OCI-LY7 (cell line): ENCODE measurements at places on chromosomes 3 and 15. TPM values are rescaled to one million over a fixed set of nuclear protein-coding genes. Genes with fewer than 3 reads are reported as not detected.

Gene MYL3
- not detected in 2 replicates for total RNA-seq

Gene LDHAL6B
- total RNA-seq: not detected in 2 replicates

Gene SLC27A2
- not detected in 2 replicates for total RNA-seq

Gene GOLGA6L7
- total RNA-seq: not detected in 2 replicates

Gene LYZL4
- not detected in 2 replicates for total RNA-seq

Gene CTXN2
- total RNA-seq: 0.34 and 0.35 TPM in 2 replicates

Gene PLSCR5
- not detected in 2 replicates for total RNA-seq

Gene NR2E3
- not detected in 2 replicates for total RNA-seq

Gene IQCF6
- total RNA-seq: not detected in 2 replicates
